ENCODE measurements at places on chromosomes 16 and 17.

DNA sequence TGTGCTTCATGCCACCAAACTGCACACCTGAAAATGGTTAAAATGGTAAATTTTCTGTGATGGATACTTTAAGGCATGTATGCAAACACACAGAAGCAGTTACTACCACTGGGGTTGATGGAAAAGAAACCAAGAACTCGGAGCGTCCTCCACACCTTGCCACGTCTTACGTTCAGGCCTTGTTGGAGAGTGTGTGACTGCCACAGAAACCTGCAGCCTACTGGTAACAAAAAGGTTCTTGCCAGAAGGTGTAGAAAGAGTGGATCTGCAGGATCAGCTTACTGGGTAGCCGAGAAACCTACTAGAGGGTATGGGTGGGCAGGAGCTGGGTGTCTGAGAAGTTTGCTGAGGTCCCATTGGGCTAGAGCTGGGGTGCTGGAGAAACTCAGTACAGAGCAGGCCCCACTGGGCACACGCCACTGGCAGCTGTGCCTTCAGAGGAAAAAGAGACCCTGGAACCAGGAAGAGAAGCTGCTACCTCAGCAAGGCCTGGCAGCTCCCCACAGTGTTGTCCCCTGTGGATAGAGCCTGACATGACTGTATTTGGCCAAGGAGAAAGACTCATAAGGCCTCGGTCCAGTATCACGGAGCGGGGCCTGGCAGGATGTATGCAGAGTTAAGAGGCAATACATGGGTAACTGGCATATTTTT lies 204.6 kb downstream of the SEC14L1 start:
- no peak for DNase-seq

- no peak for DNase-seq
Measured at GRCh38 chr17:82962163-82962720, 117.2 kb upstream of the METRNL start.

- DNase-seq = no peak
Measured at GRCh38 chr16:13529193-13529982, 390.6 kb upstream of the ERCC4 start.

GRCh38 chr17:36011201-36011600 lies 6.6 kb downstream of the CCL23 start:
- DNase-seq = no peak

- DNase-seq = no peak
Measured at GRCh38 chr16:1320658-1321240, 11.3 kb downstream of the UBE2I start.

DNA sequence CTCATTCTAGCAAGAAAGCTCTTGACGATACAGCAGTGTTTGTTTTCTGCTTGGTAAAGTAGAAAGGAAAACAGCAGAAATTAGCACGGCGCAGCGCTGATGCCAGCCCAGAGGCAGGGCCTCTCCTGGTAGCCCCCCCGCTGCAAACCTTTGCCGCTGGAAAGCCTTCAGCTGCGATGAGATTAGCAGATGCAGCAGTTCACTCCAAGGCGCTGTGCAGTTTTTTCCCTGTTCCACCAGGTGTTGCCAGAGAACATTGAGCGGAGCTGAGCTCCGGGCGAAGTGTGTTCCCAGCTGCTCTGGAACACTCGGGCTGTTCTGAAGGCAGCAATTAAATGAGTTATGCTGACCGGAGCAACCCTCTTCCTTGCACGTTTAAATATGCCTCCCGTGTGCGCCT lies 72.5 kb downstream of the RBFOX1 start:
- DNase-seq = peak; percentile 46

GRCh38 chr16:22888791-22889190 lies 74.8 kb downstream of the HS3ST2 start:
- DNase-seq = no peak

DNA sequence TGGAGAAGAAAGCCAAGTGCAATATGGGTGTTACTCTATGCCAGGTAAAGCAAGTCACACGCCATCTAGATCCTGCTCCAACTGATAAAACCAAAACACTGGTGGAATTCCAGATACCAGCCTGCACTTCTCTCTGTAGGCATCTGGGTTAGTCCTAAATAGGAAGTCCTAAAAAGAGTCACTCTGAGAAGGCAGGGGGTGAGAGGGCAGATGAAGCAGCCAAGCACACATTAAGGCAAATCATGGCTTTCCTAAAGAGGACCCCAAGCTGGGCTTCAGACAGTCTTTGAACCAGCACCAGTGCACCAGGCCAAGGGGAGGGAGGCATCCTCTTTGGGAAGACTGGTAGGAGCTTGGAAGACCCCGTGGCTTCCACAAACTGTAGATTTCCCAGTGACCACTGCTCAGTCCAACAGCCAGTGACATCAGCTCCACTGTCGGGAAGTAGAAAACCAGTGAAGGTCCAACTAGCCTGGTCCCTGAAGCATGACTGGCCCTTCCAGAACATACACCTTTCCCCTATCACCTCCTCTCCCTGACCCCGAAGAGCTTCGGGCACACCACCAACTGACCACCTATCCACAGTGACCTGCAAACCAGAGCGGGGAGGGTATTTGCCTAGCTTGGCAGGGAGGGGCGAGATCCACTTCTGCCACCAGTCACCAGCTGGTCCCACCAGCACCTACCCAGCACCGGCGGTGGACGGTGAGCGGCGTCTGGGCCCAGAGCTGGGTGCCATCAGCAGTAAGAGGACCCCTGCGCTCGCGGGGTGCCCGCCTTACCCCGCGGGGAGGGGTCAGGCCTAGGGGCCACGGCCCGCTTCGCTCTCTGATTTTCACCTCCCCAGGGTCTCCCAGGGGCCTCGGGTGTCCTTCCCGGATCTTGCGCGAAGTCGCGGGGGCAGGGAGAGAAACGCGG lies 1.0 kb downstream of the LITAF start:
- peak; percentile 61 for DNase-seq

DNA sequence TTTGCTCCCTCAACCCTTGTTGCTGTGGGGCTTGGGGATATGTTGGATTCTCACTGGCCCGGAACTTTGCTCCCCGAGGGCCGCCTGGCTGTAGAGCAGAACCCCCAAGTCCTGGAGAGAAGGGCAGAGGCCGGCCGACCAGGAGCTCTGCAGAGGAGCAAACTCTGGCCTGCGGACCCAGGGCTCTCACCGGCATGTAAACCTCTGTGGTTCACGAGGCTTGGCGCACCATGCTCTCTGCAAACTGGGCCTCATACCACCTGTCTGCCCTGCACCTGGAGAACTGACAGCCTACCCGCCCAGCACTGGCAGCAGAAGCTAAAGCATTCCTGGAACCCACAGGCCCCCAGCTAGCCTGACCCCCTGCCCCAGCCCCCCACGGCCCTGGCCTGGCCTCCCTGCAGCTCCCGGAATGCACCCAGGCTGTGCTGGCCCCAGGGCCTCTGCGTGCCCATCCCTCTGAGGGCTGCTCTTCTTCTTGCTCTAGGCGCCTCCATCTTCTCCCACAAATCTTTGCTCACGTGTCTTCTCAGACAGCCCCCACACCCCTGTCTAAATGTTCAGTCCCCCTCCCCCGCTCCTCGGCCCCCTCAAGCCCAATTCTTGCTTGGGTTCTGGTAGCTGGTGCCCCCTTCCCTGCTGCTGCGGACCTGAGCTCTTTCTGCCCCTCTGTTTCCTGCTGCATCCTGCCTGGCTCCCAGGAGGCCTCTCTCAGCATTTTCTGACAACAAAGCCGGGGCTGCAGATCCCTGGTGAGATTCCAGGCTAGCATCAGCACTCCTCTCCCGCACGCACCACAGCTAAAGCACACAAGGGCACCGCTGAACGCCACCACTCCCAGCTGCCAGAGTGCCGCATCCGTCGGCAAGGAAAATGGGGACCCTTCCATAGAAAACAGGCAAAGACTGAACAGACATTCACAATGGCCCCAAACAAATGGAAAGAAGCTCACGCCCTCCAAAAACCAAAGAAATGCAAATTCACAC lies 23.3 kb downstream of the ACTG1 start:
- no peak for DNase-seq

DNA sequence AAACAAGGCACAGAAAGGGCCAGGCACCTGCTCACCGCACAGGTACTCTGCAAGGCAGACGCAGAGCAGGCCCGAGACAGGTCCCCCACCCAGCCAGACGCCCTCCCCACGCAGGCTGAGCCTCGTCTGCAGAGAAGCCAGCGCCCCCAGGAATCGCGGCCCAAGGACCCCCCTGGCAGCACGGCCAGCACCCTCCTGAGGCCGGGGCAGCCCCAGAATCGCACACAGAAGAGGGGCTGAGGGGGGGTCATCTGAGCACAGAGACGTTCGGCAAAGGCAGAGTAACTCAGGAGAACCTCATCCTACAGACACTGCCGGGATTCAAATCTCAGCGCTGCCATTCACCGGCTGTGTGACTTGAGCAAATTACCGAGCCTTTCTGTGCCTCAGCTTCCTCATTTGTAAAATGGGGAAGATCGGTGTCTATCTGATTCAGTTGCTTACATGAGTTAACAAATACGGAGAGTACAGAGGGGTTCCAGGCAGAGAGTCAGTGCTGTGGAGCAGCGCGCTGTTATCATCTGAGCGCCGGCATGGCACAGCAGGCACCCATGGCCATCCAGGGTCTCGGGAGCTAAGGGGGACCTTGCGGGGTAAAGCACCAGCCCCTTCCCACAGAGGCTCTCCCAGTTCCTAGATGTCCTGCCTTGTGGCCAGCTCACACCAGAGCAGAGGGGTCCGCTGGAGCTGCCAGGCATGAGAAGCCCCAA lies 10.4 kb downstream of the EMC6 start:
- no peak for DNase-seq

GRCh38 chr17:55452139-55452790 lies 30.6 kb upstream of the MMD start:
- peak; percentile 50 for DNase-seq

- DNase-seq = no peak
Measured at GRCh38 chr17:57485916-57486881, 229.9 kb downstream of the MSI2 start.

DNA sequence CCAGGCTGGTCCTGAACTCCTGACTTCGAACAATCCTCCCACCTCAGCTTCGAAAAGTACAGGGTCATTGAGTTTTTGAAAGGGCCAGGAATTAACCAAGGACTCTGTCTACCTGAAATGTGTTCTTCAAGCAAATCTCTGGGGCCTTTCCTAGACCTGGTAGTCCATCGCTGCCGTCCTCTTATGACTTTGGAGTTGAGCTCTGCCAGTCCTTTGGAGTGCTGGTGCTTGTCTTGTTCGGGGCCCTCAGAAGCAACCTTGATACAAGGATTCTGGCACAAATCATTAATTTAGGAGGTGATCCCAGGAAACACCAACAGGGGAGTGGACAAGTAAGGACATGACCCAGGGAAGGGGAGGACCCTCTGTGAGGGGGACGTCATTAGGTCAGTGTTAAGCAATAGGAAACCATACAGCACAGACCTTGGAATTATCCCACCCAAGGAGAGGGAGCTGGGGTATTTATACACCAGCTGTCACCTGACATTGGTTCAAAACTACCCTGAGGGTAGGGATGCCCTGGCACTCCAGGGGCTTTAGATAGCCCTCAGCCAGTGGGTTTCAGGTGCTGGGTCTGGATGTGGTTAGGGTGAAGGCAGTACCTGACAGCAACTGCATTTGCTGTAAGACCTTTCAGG lies 187.2 kb downstream of the FOXL1 start:
- DNase-seq = no peak

DNA sequence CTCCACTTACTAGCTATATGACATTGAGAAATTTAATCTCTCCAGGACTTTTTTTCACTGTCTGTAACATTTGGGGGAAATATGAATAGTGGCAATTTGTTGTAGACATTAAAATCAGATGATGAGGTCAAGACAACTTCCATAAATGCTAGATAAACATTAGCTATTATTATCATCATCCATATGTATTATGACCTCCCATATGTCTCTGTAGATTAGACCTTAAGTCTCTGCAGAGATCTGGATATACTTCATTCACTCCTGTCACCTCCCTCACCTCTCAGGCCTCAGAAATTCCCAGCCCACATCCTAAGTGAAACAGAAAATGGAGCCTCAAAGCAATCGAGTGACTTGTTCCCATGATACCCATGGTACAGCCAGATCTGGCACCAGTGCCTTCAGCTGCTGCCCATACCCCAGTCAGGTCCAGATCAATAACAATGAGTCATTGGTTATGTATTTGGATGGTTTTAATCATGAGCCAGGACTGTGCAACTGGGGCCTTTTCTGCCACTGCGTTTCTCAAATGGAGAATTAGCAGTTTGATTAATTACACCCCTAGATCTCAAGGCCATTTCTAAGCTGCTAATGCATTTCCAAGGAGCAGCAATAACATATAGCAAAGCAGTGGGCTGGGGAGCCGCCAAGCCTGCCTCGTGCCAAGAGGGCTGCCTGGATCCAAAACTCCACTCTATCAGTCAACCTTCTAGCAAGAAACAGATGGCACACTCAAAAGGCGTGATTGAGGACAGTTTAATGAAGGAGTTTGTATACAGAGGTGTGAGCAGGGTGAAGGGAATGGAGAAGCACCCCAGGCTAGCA lies 2.6 kb upstream of the FDXR start:
- DNase-seq = no peak

- no peak for DNase-seq
Measured at GRCh38 chr16:57113042-57113453, 20.7 kb downstream of the CPNE2 start.

- DNase-seq = peak; percentile 34
Measured at GRCh38 chr17:83152745-83153611, 73.6 kb downstream of the METRNL start.

- DNase-seq = no peak
Measured at GRCh38 chr17:51736356-51736755, 422.2 kb downstream of the CA10 start.

DNA sequence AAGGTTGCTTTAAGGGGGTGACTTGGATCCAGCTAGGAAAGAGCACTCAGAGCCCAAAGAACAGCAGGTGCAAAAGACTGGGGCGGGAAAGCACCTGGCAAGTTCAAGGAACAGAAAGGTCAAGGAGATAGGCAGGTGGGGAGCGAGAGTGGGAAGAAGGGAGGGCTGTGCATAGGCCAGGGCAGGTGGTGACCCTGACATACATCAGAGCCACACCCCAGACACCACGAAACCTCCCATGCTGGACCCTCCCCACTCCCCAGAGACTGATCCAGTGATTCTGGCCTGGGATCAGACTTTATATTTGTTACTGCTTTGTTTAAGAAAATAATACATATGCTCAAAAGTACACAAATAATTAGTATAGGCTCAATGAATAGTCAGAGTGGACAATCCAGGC lies 48.5 kb upstream of the RBFOX3 start:
- no peak for DNase-seq

- DNase-seq = no peak
Measured at GRCh38 chr16:76199681-76200220, 77.5 kb upstream of the CNTNAP4 start.

GRCh38 chr17:4247971-4248388 lies 15.8 kb downstream of the ANKFY1 start:
- no peak for DNase-seq

GRCh38 chr16:4814046-4814445 lies 11.6 kb upstream of the ROGDI start:
- DNase-seq = no peak

DNA sequence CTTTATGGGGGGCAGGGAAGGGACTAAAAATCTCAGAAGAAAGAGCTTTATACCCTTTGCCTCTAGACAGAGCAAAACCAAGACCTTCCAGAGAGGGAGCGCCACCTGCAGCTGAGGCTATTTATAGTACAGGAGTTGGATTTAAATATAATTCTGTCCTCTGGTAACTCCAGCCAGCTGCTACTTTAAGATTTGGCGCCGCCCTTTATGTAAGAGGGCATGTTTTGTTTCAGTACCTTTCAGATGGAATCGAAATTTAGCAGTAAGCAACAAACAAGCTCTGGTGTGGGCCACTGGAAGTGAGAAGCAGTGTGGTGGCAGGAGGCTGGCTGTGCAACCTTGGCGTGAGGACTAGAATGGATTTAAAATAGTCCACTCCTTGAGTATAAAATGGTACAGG lies 5.2 kb upstream of the GUCY2D start:
- no peak for DNase-seq

- DNase-seq = no peak
Measured at GRCh38 chr16:65737831-65738230, 616.0 kb upstream of the CDH11 start.

All from SK-N-SH (cell line).